Fibroblast of the conjunctiva (primary cell): ENCODE measurements at places on chromosomes 12 and 14.

- DNase-seq = no peak
Observed at GRCh38 chr12:50598321-50598862, 93.6 kb downstream of the DIP2B start.

DNA sequence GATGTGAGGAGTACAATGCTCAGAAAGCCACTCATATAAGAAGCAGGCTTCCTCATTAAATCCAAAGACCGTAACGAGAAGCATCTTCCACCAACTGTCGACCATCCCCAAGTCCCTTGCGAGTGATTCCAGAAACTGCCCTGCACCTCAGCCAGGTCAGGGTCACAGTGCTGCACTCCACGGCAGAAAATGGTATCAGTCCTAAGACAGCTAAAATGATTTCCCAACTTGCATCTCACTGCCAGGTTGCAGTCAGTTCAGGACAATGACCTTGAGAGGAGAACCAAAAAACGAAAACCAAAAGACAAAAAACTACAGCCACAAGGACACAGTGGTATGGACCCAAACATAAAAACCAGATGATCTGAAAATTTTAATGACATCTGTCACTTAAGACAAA, 20.6 kb downstream of the SBNO1 start:
- DNase-seq = no peak

GRCh38 chr12:9745199-9745598, 12.3 kb upstream of the CLECL1 start:
- DNase-seq = no peak

DNA sequence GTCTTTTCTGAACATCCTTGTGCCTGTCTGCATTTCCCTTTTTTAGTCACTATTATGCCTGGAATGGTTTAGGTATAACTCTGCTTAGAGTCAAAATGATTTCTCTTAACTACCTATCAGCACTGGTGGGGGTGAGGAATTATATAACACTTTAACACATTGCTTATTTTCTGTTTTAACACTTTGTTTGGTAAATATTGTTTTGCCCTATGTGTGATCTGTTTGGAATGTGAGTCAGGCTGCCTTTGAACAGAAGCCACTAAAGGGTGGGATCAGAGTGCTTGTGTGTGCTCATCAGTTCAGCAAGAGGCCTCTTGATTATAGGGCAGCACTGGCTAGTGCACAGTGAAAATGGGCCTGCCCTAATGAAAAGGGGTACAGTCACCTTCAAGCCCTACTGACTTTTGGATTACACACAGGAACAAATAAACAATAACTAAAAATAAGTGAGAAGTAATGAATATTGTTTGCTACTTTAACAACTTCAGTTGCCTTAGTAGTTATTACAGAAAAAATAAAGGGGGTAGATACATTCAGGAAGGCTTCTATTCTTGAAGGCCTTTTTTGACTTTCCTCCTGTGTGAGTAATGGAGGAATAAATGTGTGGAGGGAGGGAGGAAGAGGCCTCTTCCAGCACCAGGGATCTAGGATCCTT, 23.2 kb downstream of the NGDN start:
- DNase-seq = no peak

GRCh38 chr14:56145965-56146364, 27.8 kb downstream of the PELI2 start:
- DNase-seq = peak; percentile 20
